Bone marrow (tissue), 2 donors: ENCODE measurements at places on chromosomes 16 and 17.

DNA sequence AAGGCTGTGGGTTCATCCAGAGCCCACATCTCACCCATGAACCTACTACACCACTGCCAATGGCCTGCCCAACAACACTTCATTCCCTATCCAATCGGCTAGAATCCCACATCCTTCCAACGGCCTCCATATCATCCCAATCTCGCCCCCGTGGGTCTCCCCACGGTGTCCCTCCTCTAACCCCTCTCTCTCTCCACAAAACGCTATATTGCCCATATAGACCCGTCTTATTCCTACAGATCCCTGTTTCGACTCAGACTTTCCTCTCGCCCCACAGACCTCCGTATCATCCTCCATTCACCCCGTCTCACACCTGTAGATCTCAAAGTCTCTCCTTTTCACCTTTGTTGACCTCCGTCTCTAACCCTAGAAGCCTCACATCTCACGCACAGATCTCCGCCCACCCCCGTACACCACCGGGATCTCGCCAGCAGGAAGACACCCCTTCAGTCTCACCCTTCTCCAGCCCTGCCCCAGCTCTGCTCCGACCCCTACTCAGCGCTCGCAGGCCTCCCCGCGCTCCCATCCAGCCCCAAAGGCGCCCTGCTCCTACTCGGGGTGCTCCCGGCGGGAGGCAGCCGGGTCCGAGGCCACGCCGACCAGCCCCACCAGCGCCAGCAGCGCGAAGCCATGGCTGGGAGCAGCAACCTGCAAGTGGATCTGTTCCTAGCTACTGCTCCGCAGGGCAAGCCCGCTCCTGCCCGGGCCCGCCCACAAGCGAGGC lies at the start of gene FDXR:
FDXR (minus strand) TSS at position 682 of the 724 bp plus-strand sequence; CDS start at position 632, 50 bp downstream.
- DNase-seq = no peak

DNA sequence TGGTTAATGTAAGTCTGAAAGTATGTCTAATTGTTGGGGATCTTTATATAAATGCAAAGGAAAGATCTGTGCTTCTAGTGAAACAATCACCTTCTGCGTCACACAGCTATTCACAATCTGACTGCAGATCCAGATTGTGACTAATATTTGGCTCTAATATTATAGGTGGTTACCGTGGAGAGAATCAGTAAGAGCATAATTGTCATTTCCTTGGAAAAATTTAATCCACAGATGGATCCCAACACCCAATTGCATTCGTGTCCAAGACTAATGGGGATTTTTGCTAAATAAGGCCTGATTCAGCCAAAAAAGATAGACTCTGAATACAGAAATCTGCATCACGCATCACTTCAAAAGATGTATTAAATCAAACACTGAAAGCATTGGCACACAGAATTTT lies 2.7 kb upstream of the KCNJ2 start:
- no peak for DNase-seq

- DNase-seq = no peak
Measured at GRCh38 chr16:85696781-85697180, 8.0 kb upstream of the GINS2 start.

GRCh38 chr16:89918453-89919347 lies at the start of gene MC1R:
MC1R (plus strand) TSS chr16:89918862; CDS start chr16:89919259, 397 bp downstream.
- no peak for DNase-seq

DNA sequence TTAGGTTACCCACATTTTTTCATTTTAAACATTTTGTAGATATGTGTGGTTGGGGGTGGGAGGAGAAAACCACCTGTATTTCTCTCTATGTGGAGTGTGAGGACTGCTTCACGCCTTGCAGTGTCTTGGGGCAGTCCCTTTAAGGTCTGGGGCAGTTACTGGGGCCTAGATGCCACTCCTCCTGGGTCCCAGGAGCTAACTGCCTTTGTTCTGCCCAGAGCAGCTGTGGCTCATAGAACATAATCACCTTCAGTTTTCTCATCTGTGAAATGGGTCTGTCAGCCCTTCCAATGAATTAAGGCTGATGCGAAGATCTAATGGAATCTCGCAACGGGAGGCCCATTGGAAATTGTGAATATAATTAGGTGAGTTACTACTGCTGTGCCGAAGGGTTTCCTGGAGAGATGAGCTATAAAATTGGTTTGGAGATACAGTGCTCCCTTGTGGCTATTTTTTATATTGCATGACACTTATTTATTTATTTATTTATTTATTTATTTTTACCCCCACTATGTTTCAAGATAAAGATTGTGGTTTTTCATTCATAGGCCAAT lies 22.9 kb downstream of the DHRS7C start:
- DNase-seq = peak; percentile 31

GRCh38 chr16:79564671-79565107 lies 35.8 kb downstream of the MAF start:
- DNase-seq = no peak

GRCh38 chr17:21242026-21242697 lies 11.0 kb downstream of the NATD1 start:
- no peak for DNase-seq

DNA sequence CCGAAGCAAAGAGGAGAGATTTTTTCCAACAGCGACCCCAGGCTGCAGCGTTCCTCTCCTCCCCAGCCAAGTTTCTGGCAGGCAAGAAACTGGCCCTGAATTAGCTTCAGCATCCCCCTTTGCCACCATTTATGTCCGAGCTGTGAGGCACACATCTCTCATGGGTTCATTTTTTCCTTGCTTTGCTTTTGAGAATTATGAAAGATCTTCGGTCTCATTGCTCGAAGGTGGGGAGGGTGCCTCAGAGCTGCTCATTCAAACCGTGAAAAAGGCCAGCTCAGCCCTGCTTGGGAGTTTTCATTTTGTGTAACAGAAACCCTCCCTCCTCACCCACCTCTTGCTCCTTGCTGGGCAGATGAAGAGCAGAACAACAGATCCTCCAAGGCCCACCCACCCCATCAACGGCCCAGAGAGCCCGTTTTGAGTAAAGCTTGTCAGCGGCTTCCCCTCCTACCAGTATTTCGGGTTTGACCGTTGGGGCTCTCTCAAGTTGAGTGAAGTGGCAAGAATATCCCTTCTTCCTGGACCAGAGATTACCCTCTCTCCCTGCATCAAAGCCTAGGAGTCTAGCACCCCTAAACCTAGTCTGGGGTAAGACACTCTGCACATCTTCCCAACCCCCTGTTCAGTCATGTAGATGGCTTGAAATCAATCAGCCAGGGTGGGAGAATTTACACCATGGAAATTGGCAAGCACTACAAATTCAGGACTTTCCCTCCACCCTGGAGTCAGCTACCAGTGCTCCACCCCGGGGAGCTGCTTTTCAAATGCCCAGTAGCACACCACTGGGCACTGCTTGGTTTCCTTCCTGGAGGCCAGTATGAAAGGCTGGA lies 1.8 kb downstream of the CCR7 start:
- no peak for DNase-seq

DNA sequence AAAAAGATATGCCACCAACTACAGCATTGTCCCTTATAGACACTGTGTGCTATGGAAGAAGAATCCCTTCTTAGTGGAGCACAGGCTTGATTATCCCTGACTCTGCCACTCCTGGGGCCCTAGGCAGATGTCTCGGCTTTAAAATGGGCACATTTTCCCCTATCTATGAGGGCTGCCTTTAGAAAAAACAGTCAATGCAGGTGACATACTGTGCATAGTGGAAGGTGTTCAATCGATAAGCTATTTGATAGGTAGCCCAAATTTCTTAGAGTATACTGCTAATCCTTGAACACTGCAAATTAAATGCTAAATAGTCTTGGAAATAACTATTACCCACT lies 64.4 kb downstream of the PARN start:
- no peak for DNase-seq

- peak; percentile 16 for DNase-seq
Measured at GRCh38 chr17:57442914-57443571, 186.7 kb downstream of the MSI2 start.

DNA sequence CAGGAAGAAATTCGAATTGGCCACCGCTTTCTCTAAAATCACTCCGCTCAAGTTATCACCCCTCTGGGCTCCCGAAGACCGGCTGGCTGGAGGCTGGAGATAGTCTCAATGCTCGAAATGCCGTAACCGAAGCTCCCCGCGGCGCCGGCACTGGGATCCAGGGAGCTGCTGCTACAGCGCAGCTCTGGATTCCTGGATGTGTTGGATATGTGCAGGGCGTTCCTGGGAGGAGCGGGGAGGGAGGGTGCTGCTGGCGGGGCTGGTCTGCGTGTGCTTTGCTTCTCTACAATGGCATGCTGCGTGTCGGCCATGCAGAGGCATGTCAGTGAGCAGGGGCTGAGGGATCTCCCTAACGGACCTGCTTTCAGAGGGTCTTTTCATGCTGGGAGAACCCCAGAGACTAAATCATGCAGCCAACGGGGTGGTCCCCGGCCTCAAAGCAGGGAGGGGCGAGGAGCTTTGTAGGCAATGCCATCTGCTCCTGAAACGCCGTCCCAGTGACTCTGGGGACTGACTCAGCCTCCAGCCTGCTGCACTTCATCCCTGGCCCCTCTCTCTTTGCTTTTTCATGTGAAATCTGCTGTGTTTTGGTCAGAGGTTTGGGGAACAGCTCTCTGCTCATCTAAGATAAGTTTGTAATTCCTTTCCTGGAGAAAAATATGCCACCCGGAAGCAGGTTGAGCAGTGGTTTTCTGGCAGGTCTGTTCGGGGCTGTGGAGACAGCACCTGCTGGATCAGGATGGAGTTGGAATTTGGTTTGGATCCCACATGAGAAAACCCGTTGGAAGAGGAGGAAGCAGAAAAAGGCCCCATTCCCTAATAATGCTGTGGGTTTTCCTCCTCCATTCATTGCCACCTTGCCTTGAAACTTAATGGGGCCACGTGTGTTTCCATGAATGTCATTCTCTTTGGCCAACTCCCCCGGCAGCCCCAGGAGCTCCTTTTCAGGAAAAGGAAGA lies 311.4 kb downstream of the SEC14L1 start:
- no peak for DNase-seq

- DNase-seq = no peak
Measured at GRCh38 chr16:66568355-66568754, 2.1 kb downstream of the CMTM1 start.

DNA sequence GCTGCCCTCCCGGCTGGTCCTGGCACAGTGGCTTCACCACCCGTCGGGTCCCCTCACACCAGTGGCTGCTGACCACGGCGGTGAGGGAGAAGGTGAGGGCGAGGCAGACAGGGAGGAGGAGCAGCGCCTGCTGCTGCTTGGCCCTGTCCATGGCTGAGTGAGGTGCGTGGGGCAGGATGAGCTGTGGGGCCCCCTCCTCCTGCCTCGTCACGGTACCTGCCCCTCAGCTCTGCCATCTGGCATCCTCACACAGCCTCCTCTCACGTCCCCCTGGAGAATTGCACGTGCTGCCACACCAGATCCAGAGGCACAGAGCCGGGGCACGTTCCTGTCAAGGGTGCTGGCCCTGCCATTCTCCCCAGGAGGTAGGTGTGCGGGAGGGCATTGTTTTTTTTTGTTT lies at the start of gene GSG1L2:
GSG1L2 (minus strand) TSS at position 159 of the 400 bp plus-strand sequence; CDS start at position 151, 8 bp downstream.
- DNase-seq = no peak

DNA sequence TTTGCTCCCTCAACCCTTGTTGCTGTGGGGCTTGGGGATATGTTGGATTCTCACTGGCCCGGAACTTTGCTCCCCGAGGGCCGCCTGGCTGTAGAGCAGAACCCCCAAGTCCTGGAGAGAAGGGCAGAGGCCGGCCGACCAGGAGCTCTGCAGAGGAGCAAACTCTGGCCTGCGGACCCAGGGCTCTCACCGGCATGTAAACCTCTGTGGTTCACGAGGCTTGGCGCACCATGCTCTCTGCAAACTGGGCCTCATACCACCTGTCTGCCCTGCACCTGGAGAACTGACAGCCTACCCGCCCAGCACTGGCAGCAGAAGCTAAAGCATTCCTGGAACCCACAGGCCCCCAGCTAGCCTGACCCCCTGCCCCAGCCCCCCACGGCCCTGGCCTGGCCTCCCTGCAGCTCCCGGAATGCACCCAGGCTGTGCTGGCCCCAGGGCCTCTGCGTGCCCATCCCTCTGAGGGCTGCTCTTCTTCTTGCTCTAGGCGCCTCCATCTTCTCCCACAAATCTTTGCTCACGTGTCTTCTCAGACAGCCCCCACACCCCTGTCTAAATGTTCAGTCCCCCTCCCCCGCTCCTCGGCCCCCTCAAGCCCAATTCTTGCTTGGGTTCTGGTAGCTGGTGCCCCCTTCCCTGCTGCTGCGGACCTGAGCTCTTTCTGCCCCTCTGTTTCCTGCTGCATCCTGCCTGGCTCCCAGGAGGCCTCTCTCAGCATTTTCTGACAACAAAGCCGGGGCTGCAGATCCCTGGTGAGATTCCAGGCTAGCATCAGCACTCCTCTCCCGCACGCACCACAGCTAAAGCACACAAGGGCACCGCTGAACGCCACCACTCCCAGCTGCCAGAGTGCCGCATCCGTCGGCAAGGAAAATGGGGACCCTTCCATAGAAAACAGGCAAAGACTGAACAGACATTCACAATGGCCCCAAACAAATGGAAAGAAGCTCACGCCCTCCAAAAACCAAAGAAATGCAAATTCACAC lies 23.3 kb downstream of the ACTG1 start:
- no peak for DNase-seq

DNA sequence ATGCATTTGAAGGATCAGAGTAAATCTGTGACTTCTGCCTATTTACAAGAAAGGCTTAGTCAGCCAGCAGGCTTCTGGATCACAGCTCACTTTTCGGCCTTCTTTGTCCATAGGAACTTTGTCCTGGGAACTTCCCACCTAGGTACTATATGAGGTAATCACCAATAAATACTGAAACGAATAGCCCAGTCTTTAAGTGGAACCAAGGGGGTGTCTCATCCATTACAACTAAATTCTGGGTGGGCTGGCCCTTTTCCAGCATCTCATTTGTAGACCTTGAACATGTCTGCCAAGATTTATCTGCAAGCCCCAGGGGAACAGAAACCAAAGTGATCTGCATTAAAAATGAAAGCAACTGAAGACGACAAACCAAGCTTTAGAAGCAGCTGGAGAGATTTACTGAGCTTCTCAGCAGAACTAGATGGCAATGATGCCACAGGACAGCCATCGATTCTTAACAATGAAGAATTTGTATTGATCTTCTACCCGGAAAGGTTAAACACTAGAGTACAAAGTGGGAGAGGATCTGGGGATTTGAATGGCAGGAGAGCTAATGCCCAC lies 55.5 kb downstream of the SNX11 start:
- DNase-seq = no peak

DNA sequence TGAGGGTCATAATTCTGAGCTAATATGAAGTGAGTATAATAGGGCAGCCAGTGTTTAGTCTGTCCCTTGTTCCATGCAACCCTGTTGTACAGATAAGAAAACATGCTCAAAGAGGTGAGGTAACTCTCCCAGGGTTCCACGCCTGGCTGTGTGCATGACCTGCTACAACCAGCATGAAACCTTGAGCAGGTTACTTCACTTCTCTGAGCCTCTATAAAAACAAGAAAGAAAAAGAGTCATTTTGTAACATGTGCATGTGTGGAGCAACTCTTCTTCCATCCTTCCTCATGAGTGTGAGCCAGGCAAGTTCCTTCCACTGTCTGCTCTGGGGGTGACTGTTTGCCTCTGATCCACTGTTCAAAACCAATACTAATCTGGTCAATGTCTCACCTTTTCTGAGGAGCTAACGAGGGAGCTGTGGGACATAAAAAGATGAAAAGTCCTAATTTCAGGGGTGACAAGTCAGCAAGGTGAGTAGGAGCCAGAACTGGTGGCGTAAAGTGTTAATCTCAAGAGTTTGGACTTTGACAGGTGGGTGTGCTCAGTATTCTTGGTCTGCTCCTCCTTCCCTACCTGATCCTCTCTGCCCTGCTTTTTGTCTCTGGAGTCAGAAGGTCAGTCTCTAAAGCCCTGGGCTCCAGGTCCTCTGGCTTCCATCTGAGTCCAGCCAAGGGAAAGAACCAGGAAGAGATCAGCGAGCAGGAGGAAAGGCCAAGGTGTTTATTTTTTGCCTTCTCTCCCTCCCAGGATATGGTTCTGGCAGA lies 21.5 kb downstream of the GFOD2 start:
- DNase-seq = no peak

- no peak for DNase-seq
Measured at GRCh38 chr16:86261379-86261778, 248.9 kb upstream of the FOXF1 start.
